ENCODE measurements at places on chromosomes 11 and 22. TPM values are rescaled to one million over a fixed set of nuclear protein-coding genes. Genes with fewer than 3 reads are reported as not detected.

DNA sequence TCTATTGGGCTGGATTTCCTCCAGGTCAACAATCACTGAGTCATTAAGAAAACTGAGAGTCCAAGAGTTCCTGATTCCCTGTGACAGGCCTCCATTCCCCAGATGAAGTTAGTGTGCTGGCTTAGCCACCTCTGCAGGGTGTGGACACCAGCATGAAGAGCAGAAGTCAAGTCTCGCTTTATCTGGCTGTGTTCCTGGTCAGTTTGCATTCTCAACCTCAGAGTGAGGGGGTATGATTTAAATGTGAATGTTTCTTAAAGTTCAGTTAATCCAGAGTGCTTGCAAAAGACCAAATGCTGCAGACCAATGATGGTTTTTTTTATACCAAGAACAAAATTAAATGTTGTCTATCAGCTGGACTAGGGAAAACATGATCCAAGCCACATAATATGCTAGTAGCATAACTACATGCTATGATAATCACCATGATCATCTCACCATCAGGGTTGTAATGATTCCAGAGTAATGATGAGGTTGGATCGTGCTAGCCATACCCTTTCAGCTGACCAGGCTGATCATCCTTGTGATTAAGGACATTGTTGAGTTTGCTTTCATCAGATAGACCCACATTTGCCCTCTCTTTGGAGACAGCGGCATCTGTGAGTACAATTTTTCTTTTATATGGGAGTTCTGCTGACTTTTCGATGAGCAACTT is 145.8 kb upstream of the ARHGAP20 start:
- no peak for DNase-seq

Gene KCNJ1
- 0.09 TPM for polyA plus RNA-seq

DNA sequence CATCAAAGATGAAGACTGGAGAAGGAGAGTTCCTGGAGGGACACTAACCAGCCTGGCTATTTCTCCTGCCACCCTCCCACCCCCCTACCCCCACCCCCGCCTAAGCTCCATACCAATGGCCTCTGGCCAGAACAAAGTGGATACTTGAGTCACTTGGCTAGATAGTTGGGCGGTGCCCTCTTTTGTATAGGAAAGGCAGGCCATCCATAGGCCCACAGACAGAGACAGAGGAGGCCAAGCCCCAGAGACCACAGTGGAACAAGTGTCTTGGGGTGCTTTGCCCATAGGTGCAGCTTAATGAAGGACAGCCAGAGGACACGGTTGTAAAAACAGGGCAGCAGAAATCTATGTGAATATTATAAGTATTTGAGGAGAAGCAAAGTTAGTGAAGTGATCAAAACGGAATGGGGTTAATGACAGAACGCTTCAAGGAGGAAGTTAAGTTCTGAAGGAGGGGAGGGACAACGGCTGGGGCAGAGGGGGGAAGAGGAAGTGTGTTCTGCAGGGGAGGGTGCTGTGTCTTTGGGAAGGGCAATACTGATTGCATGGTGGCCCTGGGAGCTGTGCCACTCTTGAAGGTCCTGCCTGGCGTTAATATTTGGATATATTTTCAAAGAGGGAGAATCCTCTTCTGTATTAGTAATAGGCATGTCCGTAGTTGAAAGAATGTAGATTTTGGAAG is 32.7 kb downstream of the FLI1 start:
- no peak for DNase-seq

Gene DBX1
- not detected for polyA plus RNA-seq

- DNase-seq: no peak
Observed at GRCh38 chr11:26734691-26735090, 12.8 kb upstream of the SLC5A12 start.

- no peak for DNase-seq
Observed at GRCh38 chr11:45468267-45468856, 182.2 kb upstream of the SYT13 start.

Gene OR5M8
- polyA plus RNA-seq: not detected

DNA sequence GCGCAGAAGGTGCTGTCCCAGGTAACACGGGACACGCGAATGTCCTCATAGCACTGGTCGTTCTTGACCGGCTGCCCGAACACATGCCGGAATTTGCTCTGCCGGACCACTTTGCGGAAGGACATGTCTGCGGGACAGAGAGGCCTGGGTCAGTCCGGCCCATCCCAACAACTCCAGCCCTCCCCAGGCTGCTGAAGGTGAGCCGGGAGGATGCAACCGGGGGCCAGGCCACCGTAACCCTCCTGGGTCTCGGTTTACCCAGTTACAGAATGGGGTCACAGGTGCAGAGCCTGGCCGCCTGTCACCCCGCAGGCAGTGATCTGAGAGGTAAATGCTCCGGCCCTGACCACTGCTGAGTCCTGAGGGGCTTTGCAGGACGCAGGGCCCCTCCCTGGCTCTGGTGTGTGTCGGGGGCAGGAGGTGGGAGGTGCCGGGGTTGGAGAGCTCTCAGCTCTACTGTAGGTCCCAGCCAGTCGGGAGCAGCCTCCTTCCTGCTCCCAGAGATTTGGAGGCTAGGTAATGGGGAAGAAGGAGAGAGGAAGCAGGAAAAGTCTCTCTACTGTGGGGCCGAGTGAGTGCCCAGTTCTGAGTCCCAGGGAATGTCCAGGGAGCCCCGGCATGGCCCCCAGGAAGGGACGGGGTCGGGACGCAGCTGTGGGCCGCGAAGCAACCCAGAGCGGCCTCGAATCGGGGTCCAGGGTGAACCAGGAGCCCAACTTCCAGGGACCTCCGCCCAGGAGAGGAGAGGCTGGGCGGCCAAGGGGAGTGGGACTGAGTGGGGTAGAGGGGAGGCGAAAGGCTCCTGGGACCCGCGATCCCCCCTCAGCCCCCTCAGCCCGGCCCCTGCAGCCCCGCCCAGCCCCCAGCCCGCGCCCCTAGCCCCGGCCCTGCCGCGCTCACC is 522 bp downstream of the CORO1B start:
- DNase-seq: no peak

Gene SMTNL1
- polyA plus RNA-seq: 0.48 TPM

Gene IFTAP
- 48.6 TPM for polyA plus RNA-seq

Gene SEPTIN3
- 1.7 TPM for polyA plus RNA-seq

GRCh38 chr11:10777393-10777793 is 26.3 kb downstream of the CTR9 start:
- no peak for DNase-seq

- DNase-seq: no peak
Observed at GRCh38 chr11:124551987-124552386, 8.5 kb upstream of the OR8B12 start.

DNA sequence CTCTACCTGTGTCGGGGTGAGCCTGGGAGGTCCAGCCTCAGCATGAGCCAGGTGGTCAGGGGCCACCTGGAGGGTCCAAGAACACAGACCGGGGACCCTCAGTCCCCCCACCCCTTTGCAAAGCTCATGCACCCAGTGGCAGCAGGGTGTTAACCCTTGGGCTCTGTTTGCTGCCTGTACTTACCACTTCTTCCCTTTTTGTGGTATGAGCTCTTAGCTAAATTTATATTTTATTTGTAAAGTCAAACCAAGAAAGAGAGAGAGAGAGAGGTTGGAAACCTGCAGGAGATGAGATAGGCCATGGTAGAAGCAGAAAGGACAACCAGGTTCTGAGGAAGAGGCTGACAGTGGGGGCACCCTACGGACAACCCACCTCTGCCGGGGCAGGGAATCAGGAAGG is 29.9 kb downstream of the IL10RA start:
- DNase-seq: no peak

- no peak for DNase-seq
Observed at GRCh38 chr11:6156628-6157359, 13.3 kb downstream of the OR52B2 start.

GRCh38 chr11:34636127-34636526 is 15.2 kb downstream of the EHF start:
- no peak for DNase-seq

- no peak for DNase-seq
Observed at GRCh38 chr11:27468995-27469695, 3.4 kb downstream of the LGR4 start.

Gene CCDC15
- 10.0 TPM for polyA plus RNA-seq

GRCh38 chr22:49433717-49434611 is 393.7 kb downstream of the BRD1 start:
- DNase-seq: no peak

DNA sequence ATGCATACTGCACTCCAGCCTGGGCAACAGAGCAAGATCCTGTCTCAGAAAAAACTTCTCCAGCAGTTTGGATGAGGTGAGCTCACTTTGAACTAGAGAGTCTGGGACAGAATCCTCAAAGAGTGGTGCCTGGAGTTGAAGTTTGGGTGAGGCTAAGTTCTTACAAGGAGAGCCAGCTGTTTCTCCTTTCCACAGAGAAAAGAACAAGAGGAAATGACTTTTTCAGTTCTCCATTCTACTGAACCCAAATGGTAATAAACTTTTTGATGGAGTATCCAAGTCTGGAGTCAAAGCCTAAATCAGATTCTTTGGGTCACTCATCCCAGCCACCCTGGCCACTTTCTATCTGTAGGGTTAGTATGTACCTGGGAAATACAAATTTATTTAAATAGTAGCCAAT is 102.7 kb downstream of the TRAF6 start:
- no peak for DNase-seq

Gene C22orf42
- polyA plus RNA-seq: not detected

- DNase-seq: no peak
Observed at GRCh38 chr11:71447791-71448256, 369 bp downstream of the DHCR7 start.

Gene ANGPTL5
- polyA plus RNA-seq: 0.09 TPM

Gene SERPING1
- 172 TPM for polyA plus RNA-seq

GRCh38 chr11:12789596-12790215 is 115.5 kb downstream of the TEAD1 start:
- no peak for DNase-seq

DNA sequence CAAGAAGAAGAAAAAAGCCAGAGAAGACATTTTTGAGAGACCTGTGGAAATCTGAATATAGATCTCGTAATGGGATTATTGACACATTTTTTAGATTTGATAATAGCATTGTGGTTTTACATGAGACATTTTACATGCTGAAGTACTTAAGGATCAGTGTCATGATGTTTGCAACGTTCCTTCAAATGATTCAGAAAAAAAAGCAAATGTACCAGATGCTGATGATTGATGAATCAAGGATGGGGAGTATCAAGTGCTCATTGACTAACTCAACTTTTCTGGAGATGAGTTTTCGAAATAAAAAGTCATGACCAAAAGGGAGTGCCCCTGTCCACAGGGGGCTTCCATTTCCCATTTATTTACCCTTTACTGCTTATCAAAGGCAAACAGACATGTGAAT is 207.0 kb upstream of the SORL1-AS1 start:
- no peak for DNase-seq

DNA sequence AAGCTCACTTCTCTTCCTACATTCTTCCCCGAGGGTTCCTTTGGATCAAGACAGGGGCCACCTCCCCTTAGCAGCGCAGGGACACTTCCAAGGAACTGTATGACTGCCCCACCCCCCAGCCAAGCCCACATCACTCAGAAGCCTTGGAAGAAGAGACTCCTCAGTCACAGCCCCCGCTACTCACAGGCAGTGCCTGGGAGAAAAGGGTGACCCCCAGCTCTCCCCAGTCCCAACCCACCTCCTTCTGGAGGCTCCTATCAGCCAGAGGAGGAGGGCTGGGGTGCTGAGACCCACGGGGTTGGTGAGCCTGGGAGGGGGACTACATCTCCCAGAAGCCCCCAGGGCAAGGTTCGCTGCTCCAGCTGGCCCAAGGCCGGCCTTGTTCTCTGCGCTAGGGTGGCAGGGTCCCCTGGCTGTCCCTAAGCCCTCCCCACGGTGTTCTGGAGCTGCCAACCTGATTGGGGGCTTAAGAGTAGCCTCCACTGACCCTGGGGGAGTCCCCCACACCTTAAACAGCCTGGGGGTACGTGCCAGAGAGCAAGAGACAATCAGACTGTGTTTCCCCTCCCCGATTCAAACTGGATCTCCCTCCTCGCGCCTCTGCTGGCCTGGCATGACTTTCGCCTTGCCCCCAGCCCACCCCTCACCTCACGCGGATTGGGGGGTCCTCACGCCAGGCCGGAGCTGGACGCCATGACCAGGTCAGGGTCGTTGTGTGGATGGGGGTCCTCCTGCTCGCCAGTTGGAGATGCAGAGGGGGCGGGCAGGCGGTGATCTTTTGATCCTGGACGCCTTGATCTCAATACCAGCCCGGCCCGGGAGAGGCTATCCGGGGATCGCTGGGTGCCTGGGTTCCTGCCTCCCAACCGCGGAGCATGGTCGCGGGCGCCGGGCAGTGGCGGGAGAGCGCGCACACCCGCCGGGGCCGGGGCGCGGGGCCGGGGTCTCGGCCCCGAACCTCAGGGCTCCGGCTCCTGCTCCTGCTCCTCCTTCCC is 838 bp downstream of the BCL9L start:
- DNase-seq: no peak

Gene RASSF10
- polyA plus RNA-seq: 13.5 TPM

Gene SCGB1C1
- polyA plus RNA-seq: not detected

Gene TSPAN18
- polyA plus RNA-seq: 74.5 TPM

DNA sequence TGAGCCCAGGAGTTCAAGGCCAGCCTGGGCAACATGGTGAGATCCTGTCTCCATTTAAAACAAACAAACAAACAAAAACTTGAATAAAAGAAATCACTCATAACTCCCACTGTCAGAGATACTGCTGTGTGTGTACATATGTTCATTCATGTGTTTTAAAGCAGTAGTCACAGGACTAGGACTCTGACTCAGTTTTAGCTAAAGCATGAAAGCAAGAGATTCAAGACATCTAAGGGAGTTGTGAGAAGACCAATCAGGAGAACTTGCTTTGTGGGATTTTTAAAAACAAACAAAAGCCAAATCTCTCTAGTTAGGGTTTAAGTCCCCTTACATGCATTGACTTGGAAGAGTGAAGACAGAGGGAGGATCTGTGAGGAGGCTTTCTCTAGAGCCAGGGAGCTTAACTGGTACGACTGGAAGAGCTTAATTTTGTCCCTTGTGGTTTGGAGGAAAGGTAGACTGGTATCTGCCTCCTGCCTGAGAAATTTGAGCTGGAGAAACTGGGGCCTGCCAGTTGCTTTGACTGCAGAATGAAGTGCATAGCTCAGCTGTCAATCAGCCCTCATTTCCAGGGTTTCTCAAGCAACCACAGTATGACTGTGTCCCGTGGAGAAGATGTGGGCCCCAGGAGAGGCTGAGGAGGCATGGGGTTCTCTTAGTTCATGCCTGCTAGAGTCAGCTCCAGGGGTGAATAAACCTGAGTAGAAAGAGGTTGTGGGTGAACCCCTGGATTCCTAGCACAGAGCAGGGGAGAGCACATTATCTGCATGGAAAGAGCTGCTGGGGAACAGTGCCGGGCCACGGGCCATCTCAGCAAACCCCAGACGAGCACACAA is 30.6 kb downstream of the EXPH5 start:
- no peak for DNase-seq

All from right lung (tissue), 10 donors.